T-cell (primary cell): ENCODE measurements at places on chromosomes 16 and 17.

GRCh38 chr17:520447-521182 lies 168.0 kb upstream of the RPH3AL start:
- no peak for DNase-seq

DNA sequence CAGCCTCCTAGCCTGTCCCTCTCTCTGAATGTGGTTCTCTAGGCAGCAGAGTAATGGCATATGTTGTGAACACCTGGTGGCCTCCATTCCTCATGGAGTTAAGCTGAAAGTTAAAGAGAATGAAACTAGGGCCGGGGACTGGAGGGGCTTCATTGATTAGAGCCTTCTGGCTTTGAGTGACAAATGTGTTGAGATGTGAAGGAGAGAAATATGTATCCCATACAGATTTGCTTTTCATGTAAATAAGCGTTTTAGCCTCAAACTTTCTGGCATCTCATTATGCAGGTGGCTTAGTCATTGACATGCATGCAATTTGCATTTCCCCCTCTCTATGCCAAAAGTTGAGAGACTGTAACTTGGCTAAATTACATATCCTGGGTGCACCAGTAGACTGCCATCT lies 537.7 kb upstream of the EEF2KMT start:
- DNase-seq, result no peak

- DNase-seq, result no peak
Observed at GRCh38 chr17:6170349-6170748, 100.2 kb downstream of the WSCD1 start.

DNA sequence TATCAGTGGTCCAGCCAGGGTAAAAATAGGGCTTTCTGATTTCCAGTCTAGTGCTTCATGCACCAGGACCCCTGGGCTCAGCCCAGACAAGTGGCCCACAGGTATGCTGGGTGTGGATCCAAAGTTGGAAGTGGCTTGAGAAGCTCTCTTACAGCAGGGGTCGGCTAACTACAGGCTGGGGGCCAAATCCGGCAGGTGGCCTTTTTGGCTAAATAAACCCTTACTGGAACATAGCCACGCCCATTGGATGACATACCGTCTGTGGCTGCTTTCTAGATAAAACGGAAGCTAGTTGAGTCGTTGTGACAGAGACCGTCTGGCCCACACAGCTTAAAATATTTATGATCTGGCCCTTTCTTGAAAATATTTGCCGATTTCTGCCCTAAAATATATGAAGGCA lies 119.0 kb upstream of the CDC42EP4 start:
- no peak for DNase-seq

- DNase-seq, result no peak
Observed at GRCh38 chr16:58475091-58475619, 24.8 kb upstream of the NDRG4 start.

GRCh38 chr17:59431601-59432000 lies 100.1 kb downstream of the YPEL2 start:
- no peak for DNase-seq

- no peak for DNase-seq
Observed at GRCh38 chr16:64808474-64808873, 313.4 kb downstream of the CDH11 start.

DNA sequence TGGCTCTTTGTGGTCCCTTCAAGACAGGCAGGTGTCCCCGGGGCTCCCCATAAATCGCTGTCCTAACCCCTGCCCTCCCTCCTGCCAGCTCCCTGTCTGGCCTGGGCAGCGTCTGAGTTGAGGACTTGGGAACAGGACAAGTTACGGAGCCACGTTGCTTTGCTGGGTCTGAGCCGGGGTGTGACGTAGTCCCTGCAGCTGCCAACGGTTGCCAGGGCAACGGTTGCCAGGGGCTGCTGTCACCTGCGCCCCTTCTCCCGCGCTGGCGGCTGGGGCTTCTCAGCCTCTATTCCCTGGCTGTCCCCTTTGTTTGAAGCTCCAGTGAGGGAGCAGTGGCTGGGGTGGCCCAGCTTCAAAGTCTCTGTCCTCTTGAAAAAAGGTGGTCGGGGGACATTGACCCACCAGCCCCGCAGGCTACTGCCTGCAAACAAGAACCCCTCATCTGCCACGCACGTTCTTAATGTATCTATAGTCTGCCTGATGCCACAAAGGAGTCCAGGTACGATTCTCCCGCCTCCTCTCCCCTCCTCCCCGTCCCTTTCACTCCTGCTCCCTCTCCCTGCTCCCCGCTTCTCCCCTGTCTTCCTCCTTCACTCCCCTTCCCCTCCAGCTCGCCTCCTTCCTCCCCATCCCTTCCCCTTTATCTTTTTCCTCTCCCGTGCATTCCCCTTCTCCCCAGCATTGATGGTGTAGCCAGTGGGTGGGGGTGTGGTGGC lies 10.9 kb downstream of the ADGRG1 start:
- no peak for DNase-seq

DNA sequence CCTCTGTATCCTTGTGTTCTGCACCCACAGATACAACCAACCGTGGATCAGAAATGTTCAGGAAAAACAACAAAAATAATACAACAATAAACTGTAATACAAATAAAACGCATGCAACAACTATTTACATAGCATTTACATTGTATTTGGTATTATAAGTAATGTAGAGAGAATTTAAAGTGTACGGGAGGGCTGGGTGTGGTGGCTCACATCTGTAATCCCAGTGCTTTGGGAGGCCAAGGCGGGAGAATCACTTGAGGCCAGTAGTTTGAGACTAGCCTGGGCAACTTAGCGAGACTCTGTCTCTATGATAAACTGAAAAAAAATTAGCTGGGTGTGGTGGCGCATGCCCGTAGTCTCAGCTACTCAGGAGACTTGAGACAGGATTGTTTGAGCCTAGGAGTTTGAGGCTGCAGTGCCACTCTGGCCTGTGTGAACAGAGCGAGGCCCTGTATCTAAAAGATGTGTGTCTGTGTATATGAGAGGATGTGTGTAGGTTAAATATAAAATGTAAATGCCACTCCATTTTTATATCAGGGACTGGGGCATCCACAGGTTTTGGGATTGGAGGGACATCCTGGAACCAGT lies 13.3 kb downstream of the SEC14L1 start:
- DNase-seq, result no peak

DNA sequence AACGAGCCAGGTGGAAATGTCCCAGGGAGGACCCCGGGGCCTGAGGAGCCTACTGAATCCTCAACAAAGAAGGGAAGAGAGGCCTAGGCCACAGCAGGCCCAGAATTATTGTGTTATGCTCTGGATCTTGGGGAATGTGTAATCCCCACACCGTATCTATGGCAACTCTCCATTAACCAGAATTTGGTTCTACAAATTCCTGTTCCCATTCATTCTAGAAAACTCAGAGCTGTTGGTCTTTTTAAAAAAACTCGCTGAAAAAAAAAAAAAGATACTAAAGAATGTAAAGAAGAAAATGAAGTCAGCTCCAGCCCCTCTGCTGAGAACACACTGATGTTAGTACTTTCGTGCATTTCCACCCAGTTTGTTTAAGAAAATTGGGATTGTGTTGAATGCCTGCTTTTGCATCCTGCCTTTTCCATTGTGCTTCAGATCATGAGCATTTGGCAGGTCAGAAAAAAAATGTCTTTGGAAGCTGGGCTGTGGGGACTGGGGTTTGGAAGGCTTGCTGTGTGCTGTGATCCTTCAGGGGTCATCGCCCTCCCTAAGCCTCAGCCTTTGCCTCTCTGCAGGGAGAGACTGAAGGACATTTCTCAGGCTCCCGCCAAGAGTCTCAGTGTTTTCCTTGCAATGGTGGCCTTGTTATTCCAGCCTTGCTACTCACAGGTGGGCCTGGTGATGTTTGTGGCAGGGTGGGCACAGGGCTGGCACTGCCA lies 69.5 kb downstream of the SREBF1 start:
- no peak for DNase-seq

DNA sequence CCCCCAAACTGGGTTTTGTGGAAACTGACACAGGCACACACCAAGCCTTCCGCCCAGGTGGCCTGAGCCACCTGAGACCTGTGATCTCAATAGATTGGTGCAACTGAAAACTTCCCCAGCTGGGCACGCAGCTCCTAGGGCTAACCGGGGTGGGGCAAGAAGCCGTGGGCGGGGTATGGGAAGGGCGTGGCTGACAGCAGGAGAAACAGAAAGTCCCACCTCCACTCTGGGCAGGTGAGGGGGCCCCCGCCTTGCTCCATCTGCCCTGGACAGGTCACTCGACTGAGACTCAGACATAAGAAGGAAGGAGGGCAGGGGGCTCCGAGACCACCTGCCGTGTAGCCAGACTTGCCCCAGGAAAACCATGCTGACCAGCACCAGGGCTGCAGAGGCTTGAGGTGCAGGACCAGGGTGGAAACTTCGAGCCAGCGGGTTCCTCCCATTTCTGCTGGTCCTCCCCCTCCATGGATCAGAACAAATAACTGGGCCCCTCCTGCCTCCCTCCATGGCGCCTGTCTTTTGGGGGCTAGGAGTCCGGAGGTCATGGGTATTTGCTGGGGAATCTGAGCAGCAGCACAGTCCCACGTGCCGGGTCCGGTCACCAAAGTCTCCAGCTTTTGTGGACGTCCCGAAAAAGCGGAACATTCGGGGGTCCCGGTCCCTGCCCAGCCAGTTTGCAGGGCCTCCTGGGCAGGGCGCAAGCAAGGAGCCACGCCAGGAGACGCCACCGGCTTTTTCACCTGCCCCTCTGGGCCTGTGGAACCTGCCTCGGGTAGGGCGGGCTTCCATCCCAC lies 1.3 kb downstream of the TIMP2 start:
- DNase-seq, result peak; percentile 26

GRCh38 chr17:54046570-54046969 lies 223.8 kb downstream of the KIF2B start:
- no peak for DNase-seq
